ENCODE measurements at places on chromosomes 7 and 10. TPM values are rescaled to one million over a fixed set of nuclear protein-coding genes. Genes with fewer than 3 reads are reported as not detected.

OR6B1 gene
- total RNA-seq = not detected

GRCh38 chr7:50400114-50400513 is 50.0 kb downstream of the FIGNL1 start:
- H3K27ac ChIP-seq = no peak overlapping the region
- H3K27me3 ChIP-seq = no peaks in the 10 kb centered on the region
- H3K36me3 ChIP-seq = no peaks in the 10 kb centered on the region

DNA sequence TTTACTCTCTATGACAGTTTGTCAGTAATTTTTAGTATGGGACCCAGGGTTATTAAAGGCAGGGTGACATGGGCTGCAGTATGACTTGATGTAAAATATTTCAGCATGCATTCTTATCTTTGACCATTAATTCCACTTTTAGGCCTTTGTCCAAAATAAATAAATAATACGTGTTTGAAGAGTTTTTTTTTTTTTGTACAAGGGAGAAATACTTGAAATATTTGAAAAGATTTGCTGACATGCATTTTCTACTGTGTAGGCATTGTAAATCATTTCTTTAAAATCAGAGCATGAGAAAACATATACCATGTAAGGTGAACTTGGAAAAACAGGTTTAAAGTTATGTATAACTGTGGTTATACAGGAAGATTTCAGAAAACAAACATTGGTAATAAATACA is 23.5 kb downstream of the NRG3 start:
- no peaks in the 10 kb centered on the region for H3K36me3 ChIP-seq
- no peaks in the 10 kb centered on the region for H3K27me3 ChIP-seq
- no peaks in the 10 kb centered on the region for H3K4me1 ChIP-seq
- H3K27ac ChIP-seq = no peak overlapping the region
- no peak for DNase-seq

- no peaks in the 10 kb centered on the region for H3K27me3 ChIP-seq
- no peak overlapping the region for H3K27ac ChIP-seq
- H3K36me3 ChIP-seq = no peaks in the 10 kb centered on the region
- H3K4me1 ChIP-seq = peaks cover 6% of the 10 kb centered on the region
Measured at GRCh38 chr10:43264344-43264964, 2.4 kb downstream of the RASGEF1A start.

DNA sequence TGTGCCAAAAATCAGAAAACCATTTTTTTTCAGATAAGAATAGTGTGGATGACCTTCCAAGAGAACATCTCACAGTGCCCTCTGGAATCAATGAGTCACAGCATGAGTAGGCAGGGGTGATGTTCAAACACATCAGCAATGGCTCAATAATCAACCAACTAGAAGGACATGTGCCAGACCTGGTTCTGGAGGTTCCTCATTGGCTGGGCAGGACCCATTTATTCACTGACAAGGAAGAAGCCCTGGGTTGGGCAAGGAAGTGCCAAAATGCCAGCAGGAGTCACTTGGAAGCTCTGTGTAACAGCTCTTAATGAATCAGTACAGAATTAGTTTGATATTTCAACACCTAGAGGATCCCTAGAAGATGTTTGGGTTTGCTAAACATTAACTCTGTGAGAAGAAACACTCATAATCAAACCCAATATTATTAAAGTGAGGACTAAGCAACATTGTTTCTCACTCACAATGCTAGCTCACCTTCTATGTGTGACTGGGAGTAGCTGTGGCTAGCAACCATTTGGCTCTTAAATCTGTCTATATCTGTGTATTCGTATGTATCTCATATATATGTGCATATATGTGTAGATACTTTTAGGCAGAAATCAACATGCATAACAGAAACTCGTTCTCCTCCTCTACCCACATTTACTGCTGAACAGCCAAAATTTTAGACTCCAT is 72.3 kb upstream of the APBB1IP start:
- H3K27ac ChIP-seq = no peak overlapping the region
- no peaks in the 10 kb centered on the region for H3K4me1 ChIP-seq
- no peak for DNase-seq
- no peaks in the 10 kb centered on the region for H3K27me3 ChIP-seq
